ENCODE measurements at places on chromosomes 3 and 15.

GRCh38 chr15:64706011-64706911, 69.1 kb downstream of the RBPMS2 start:
- DNase-seq = no peak

DNA sequence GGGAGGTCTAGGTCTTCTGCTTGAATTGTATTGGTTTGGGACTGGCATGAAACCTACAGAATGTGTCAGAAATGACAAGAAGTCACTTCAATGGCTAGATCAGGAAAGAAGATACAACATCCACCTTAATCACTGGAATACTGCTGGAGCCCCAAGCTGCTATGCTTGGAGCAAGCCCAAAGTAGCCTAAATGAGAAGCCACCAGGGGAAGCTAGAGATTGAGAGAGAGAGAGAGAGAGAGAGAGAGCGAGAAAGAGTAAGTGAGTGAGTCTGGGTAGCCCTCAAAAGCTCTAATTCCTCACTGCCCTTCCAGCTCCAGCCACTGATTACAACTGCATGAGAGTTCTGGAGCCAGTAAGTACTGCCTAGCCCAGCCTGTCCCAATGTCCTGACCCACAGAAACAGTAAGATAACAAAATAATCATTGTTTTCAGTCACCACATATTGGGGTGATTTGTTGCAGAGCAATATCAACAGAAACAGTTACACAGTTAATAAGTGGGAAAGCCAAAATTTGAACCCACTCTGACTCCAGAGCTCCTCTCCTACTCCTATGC, 529.2 kb upstream of the GOLIM4 start:
- no peak for DNase-seq

- no peak for DNase-seq
These were observed 194.1 kb upstream of the ZBTB20 start for GRCh38 chr3:115341208-115341607.

- DNase-seq = no peak
These were observed 13.1 kb downstream of the EFCAB12 start for GRCh38 chr3:129415378-129415777.

GRCh38 chr15:73959801-73960200, 32.3 kb downstream of the STOML1 start:
- no peak for DNase-seq

DNA sequence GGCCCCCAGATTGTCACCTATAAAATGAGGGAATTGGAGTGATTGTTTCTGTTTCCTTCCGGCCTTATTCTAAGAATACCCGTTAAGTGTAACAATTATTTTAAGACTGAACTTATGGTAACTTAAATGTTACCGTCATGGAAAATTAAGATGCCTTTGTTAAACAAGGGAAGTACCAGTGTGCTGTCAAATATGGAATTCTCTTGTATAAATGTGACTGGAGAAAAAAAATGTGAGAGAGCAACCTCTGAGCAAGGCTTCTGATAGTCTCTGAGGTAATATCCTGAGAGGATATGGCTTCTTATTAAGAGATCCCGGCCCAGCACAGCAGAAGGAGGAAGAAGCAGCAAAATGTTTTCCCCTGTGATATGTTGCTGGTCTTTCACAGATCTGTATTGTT, 480.7 kb upstream of the ADAMTS9 start:
- DNase-seq = no peak

GRCh38 chr3:135157045-135157740, 362.1 kb downstream of the EPHB1 start:
- no peak for DNase-seq

- no peak for DNase-seq
These were observed 2.1 kb downstream of the TM6SF1 start for GRCh38 chr15:83109532-83109931.

- DNase-seq = no peak
These were observed 15.2 kb downstream of the ARPP21 start for GRCh38 chr3:35654476-35654875.

- DNase-seq = peak; percentile 36
These were observed at the start of gene TTLL13 for GRCh38 chr15:90249203-90249863. Gene TTLL13 (plus strand): TSS chr15:90249556. CDS start chr15:90250631, 1,075 bp downstream.

GRCh38 chr3:13066236-13066635, 7.0 kb downstream of the IQSEC1 start:
- DNase-seq = no peak

All from stimulated activated CD4-positive, alpha-beta T cell treated with anti-CD3 and anti-CD28 coated beads, Interleukin-15, amount 100 ng/mL, for 1 hour (primary cell).